ENCODE measurements at places on chromosomes 16 and 17.

DNA sequence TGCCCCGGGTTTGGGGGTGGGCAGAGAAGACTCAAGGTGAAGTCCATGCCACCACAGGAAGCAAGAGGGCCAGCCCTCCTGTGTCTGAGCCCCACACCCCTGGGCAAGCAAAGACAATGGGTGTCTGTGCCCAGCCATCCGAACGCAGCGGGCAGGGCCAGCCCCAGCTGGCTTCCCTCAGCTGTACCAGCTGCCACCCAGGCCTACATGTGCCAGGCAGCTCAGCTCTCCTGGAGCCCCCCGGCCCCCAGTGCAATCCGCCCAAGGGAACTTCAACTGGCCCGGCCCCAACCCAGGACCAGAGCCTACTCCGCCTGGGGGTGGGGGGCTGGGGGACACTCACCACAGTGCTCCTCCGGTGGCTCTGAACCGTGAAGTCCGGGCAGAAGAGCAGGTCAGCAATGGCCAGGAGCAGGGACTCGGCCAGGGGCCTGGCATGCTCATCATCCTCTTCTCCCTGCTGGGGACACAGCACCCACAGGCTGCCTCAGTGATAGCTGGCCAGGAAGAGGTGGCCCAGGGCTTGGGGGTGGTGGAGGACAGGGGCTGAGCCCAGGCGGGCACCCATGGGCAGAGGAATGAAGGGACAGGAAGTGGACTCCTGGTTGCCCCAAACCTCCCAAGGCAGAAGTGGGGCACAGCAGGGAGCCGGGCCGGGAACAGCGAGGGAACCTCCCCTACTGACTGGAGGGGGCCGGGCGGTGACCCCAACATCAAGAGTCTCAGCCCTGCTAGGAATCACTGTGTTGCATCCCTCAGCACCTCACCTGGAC lies 9.8 kb downstream of the HID1 start:
- DNase-seq: no peak

GRCh38 chr17:77654850-77655249 lies 303.7 kb upstream of the TNRC6C start:
- no peak for DNase-seq

GRCh38 chr16:89786474-89787364 lies 29.7 kb downstream of the FANCA start:
- no peak for DNase-seq

DNA sequence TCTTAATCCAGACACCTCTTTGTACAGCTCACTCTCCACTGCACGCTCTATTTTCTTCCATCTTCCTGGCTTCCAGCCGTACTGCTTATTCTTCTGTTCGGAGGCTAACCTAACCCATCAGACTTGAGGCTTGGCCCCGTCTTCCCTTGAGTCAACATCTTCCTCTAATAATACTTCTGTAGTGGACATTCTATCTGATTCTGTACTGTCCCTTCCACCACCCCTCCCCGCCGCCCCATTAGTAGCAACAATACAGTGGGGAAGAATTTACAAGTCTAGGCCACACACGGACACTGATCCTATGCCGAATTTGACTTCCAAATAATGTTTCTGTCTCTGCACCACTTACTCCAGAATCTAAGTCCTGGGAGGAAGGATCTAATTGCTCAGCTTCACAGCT lies 86.0 kb upstream of the TNRC6A start:
- DNase-seq: no peak

GRCh38 chr17:1126250-1126797 lies 53.5 kb downstream of the ABR start:
- DNase-seq: no peak

DNA sequence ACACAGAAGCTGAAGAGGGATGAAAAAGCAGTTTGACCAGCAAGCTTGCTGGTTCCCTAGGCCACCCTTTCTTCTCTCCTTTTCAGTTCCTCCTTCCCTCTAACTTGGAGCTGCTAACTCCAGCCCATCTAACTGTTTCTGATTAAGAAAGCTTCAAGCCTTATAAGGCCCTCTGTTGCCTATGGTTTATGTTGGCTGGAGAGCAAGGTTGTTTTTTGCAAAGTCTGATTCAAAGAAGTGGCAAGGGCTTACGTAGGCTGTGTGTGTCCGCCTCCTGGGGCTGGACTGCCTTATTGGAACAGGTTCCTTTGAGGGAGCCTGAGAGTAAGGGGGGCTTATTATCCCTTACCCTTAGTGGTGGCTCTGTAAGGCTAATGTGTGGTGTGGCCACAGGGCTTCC lies 7.1 kb downstream of the AKAP1 start:
- no peak for DNase-seq
